T1000 (cell line): ENCODE measurements at places on chromosomes 5 and 9.

GRCh38 chr5:90613918-90614504 lies 55.4 kb downstream of the ADGRV1 start:
- no peak for DNase-seq

DNA sequence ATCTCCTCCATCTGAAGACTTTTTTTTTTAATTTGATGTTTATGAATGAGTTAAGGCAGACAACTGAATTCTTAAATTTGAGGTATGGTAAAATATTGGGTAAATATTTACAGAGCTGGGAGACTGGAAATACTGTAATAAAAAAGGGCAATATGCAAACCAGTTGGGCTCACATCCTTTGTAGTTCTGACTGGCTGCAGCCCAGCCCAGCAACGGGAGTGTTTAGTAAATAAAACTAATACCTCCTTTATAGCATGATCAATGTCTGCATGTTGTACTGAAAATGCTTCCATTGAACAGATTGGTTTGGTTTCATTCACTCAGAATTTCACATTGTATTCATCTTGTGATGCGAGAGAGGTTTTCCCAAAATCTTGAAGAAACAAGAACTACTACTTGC lies 365.0 kb downstream of the DMRT2 start:
- DNase-seq: no peak

DNA sequence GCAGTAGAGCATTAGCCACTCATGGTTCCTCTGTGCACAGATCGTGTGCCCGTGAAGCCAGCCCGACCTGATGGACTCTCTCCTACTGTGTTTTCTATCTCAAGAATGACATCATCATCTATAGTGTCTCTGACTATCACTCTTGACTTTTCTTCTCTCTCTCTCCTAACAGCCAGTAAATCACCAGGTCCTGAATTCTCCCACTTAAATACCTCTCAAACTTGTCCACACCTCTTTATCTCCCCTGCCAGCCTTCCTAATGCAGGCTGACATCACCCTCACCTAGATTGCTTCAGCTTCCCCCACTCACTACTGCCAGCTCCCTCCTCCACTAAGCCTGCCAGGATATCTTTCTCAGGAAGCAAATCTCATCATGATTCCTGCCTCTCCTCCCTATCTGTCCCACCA lies 90.6 kb upstream of the MIER3 start:
- no peak for DNase-seq

GRCh38 chr5:98786191-98786853 lies 12.9 kb downstream of the RGMB start:
- no peak for DNase-seq

DNA sequence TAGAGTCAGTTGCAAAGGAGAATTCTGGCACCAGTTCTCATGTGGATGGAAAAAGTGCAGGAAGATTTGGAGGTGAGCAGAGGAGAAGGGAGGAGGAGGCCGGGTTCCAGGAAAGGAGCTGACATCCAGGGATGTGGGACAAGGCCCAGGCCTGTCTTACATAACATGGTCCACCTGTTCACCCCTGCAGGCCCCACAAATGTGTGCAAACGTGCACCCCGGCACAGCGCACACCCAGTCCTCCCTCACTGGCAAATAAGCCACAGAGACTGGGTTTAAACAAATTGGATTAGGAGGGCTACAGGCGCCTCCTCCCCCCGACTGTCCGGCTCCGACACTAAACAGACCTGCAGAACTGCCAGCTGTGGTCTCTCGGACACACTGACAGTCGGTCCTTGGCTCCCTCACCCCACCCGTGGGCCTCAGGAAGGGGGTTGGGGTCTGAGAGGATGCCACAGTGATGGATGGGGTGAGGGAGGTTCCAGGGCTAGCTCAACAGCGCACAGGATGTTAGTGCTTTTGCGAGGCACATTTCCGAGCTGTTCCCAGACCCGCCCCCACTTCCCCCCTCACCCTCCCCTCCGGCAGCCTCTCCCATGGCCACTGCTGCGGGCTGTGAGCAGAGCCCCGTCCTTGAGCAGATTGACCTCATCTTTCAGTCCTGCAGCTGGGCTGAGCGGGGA lies 43.4 kb upstream of the IL17B start:
- no peak for DNase-seq

- no peak for DNase-seq
These were observed 151.0 kb downstream of the MYO10 start for GRCh38 chr5:16784843-16785791.

DNA sequence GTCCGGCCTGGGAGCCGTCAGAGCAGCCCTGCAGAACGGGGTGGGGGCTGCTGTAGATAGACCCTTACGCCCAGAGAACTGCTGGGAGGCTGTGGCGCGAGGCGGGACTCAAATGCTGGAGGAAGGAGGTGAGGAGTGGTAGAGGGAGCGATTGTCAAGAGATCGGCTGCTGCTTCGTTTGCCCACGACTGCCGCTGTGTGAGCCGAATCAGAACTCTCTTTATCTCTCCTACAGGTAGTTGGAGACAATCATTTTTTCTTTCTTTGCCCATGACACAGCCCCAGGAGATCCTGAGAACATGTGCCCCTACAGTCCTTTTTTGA lies 456 bp downstream of the ZNF79 start:
- DNase-seq: no peak

DNA sequence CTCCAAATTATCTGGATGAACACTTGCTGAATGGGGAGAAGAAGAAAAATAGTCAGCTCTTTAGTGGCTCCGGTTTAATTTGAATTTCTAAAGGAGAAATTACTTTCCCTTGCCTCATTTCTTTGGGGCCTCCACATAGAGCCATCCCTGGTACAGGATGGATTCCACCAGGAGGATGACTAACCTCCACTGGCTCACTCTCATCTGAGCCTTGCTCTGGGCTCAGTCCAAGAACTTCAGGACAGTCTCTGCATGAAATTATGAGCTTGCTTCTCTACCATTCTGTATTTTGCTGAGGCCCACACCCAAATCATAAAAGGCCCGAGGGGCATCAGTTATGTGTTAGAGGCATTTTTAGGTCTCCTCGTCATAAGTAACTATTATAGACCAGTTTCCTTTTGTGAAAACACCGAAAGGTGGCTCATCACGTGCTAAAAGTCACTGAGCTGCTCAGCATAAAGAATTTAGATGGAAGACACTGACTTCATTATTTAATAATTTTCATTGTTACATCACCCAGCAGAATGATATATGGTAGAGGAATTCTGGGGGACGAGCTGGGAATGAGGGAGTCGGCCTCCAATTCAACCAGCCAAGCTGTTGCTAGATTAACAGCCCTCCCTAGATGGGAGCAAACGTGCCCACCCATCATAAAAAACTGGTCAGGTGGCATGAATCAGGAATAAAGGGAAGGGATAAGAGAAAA lies 222.1 kb downstream of the TARS1 start:
- no peak for DNase-seq

- no peak for DNase-seq
These were observed 22.2 kb upstream of the CTSL start for GRCh38 chr9:87703636-87704276.

- no peak for DNase-seq
These were observed 7.9 kb upstream of the ADAMTSL1 start for GRCh38 chr9:18466101-18466500.

- DNase-seq: no peak
These were observed 43.1 kb downstream of the LNPEP start for GRCh38 chr5:96978812-96979449.

GRCh38 chr9:83665580-83666200 lies 42.1 kb downstream of the UBQLN1 start:
- DNase-seq: no peak

GRCh38 chr9:91682806-91683205 lies 259.2 kb upstream of the NFIL3 start:
- DNase-seq: peak; percentile 35

GRCh38 chr5:93704996-93705395 lies 36.4 kb downstream of the POU5F2 start:
- DNase-seq: no peak

GRCh38 chr9:137445275-137445807 lies 4.2 kb upstream of the ENTPD8 start:
- peak; percentile 72 for DNase-seq

GRCh38 chr9:26971721-26972120 lies 15.5 kb downstream of the IFT74 start:
- no peak for DNase-seq

GRCh38 chr9:120107138-120107537 lies 472.8 kb downstream of the CDK5RAP2 start:
- DNase-seq: no peak

DNA sequence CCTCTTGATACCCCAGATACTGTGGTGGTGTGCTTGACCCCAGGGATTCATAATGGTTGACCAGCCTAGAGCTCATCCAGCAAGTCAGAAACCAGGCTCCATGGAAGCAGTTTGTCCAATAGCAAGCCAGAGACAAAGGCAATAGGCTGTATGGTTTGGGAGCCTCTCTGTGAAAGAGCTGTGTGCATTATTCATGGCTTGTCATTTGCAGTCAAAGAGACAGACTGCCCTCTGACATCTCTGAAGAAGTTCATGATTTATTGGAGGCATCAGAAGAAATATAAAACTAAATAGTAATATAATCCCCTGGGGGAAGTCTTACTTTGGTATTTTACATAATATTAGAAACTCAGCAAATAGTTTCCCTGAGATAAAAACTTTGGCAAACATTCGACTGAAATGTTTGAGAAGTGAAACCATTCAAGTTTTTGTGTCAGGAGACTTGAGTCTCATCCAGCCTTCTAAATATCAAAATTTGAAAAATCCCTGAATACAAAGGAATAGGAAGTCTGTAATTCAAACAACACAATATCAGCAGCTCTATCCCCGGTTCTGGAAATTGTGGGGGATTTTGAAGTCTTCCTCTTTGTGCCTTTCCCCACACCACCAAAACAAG lies 250.3 kb downstream of the ZSWIM6 start:
- DNase-seq: no peak

DNA sequence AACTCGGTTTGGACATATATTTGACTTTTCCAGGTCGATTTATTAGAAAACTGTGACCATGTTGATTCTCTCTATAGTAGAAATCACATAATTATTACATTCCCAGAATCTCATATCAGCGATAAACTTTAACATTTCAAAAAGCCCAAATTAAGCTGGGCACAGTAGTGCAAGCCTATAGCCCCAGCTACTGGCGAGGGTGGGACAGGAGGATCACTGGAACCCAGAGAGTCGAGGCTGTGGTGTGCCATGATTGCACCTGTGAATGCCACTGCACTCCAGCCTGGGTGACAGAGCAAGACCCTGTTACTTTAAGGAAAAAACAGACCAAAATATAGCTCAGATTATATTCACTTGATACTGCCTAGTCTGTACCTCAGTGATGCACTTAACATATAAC lies 128.9 kb downstream of the CPLANE1 start:
- DNase-seq: no peak

DNA sequence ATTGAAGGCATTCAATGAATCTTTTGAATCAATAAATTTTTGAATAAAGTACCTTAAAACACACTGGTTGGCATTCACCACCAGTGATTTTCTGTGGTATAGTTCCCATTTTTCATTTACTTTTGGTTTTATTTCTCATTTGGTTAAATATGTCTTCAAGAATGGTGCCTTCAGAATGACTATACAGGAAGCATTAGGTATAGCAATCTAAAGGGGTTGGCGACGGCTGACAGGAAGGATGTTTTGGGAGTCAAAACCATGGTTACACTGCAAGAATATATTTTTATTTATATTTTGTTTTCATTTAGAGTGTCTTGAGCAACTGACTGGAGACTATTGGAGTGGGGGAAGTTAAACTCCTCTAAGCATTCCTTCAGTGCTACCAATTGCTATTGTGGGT lies 235.7 kb downstream of the HTR1A start:
- DNase-seq: no peak

- no peak for DNase-seq
These were observed 21.5 kb upstream of the ZBTB34 start for GRCh38 chr9:126838895-126839294.

DNA sequence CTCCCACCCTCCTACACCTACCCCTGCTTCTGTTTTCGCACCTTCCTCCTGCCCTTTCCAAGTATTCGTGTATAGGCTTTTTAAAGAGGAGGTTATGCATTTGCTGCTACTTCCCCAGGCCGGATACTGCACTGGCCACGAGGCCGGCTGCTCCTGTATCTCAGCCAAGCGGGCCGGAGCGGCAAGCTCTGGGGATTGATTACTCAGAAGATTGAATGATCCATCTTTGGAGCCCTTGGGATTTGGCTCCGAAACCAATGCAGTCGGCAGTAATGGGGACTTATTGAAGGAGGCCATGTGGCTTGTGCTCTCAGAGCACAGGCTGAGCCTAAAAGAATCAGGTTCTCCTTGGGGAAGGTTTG lies 405.3 kb downstream of the TLE4 start:
- no peak for DNase-seq

DNA sequence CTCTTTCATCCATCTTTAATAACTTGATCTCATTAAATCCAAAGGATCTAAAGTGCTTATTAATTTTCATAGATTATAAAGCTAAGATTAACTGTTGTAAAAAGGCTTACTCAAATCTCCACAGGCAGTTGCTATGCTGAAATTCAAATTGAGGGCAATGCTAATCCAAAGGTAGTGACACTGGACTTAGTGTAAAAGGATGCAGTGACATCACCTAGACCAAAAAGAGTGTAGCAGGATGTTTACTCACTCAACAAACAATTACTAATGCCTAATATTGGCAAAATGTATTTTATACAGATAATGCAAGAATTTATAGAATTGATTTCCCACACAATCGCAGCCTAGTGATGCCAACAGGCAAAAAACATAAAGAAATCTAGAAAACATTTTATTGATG lies 756.2 kb downstream of the CDH9 start:
- no peak for DNase-seq

DNA sequence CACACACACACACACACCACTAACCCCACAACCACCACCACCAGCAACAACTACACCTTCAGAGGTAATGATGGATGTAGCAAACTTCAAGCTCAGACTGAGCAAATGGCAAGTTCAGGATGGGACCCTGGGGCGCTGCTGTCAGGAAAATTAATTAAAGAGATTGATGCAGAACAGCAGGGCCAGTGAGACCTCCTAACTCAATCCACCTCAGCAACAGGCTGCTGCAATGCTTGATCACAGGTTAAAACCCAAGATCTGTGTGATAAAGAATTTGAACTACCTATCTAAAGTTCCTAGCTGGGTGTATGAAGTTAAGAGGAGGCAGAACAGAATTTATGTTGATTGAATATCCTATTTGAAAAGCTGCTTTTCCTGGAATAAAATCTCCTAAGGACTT lies 140.3 kb upstream of the FER start:
- DNase-seq: no peak

DNA sequence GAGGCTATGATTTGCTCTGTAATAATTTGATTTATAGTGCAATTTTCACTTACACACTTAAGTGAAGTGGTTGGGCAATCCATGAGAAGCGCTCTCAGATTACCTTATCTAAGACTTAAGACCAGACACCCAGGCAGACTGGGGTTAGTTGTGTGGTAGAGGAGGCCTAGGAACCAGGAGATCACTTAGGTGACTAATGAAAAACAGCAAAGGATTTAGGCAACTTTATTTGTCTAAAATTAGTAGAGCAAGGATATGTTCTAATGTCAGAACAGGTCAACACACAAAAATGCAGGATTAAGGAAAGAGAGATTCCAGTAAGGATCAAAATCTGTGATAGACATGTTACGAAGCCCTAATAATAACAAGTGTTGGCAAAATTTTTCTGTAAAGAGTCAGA lies 913.8 kb downstream of the TLE1 start:
- no peak for DNase-seq
